ENCODE measurements at places on chromosomes 2 and 18.

- no peak for DNase-seq
These were observed 95.7 kb downstream of the MEIS1 start for GRCh38 chr2:66530651-66531050.

- no peak for DNase-seq
These were observed 105.7 kb upstream of the LDAH start for GRCh38 chr2:20928617-20929016.

GRCh38 chr2:60954139-60954538 lies 63.4 kb upstream of the PEX13 start:
- DNase-seq, result no peak

DNA sequence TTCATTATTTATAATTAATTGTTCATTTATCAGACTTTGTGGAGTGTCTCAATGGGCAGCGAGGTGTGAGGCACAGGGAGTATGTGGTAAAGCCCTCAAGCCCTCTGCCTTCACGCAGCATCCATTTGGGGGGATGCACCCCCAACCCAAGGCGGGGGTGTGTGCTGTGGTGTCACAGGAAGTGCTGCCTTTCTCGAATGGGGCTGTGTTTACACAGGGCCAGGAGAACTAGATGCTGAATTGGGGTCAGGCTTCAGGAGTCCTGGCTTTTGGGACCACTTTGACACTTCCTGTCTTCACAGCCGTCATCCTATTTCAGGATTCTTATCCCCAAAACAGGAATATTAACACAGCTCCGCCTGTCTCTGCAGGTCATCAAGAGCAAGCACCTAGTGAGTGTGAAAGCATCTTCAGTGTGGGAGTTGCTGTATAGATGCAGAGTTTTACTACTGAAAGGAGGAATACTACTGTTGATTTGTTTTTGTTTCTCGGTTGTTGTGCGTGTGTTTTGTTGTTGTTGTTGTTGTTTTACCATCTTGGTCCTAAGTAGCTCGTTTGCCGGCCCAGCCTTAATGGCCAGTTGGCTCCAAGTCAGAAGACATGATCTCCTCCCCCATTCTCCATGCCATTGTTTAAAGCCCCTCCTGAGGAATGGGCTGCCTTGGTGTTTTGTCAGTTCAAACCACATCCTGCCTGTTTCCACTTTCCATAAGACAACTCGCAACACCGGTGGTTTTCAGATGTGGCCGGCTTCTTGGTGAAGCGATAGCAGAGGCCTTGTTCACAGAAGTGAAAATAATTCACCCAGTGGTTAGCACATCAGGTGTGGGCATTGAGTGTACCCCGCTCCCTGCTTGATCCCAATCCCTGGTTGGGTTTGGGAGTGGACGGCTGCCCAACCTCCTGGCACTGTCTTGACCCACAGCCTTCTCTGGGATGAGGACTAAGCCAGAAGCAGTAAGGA lies 221.3 kb downstream of the BCL2 start:
- DNase-seq, result no peak

DNA sequence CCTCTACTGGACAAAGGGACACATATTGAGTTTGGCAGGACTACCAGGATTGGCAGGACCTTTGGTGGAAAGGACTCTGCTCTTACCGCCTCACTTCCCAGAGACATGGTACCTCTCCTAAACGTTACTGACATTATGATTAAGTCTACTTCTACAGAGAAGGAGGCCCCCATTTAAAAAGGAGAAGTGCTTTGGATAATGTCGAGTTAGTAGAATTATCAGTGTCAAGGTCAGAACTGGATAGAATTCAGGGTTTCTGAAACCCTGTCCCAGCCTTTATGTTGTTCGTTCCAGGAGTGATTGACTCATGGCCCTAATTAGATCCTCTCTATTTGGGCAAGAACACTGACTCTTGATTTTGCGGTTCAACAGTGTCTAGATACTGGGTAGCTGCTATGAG lies 45.8 kb downstream of the LRRTM1 start:
- no peak for DNase-seq

GRCh38 chr2:233441161-233442027 lies 87.1 kb downstream of the DGKD start:
- no peak for DNase-seq

GRCh38 chr18:46250812-46251173 lies 146.6 kb downstream of the HAUS1 start:
- DNase-seq, result no peak

GRCh38 chr2:39443009-39443408 lies 5.9 kb upstream of the MAP4K3 start:
- no peak for DNase-seq

GRCh38 chr2:72142570-72143440 lies 4.9 kb downstream of the CYP26B1 start:
- DNase-seq, result peak; percentile 84

All from coronary artery (tissue), 2 donors.